ENCODE measurements at places on chromosomes 12 and 14.

- DNase-seq: no peak
Measured at GRCh38 chr12:71194657-71195056, 36.9 kb upstream of the TSPAN8 start.

DNA sequence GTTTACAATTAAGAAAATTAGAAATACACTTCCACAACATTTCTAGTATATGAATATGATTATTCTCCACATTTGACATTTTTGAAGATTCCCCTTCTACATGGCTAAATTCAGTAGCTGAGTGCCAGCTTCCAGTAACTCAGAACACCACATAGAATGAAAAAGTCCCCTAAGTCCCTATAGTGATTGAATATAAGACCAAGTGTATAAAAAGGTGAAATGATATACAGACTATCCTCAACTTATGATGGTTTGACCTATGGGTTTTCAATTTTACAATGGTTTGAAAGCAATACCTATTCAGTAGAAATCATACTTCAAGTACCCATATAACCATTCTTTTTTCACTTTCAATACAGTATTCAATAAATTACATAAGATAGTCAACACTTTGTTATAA lies 15.8 kb downstream of the ATL1 start:
- no peak for DNase-seq

- peak; percentile 63 for DNase-seq
Measured at GRCh38 chr12:112900298-112901145, 6.2 kb upstream of the OAS1 start.

GRCh38 chr12:106211973-106212372 lies 35.8 kb downstream of the CKAP4 start:
- DNase-seq: no peak

DNA sequence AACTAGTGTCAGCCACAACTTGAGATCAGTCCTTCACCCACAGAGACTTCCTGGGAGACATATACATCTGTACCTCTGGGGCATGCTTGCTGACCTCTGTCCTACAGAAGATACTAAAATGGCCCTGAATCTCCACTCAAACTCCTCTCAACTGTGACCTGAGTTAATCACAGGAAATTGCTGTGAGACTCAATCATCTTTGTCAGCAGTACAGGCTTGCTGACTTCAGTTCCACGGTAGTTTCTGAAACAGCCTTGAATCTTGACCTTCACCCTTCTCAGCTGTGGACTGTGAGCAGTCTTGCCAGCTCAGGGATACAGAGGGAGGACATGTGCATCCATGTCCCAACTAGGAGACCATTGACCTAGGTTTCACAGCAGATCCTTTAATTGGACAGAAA lies 1.4 kb upstream of the KLRC1 start:
- DNase-seq: no peak

DNA sequence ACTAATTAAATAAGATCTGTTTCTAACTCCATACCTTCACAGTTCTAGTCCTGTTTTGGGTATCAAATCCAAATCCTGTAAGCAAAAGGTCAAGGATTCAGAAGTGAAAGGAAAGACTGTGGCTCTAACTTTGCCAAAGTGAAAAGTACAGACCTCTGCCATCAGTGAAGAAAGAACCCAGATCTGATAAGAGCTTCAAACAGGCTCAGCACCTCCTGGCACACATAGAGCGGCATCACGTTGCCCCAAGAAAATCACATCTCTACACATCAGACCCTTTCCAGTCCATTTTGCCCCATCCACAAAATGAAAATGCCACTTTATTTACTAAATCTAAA lies 23.2 kb downstream of the CLIP1 start:
- no peak for DNase-seq

GRCh38 chr12:27142101-27142721 lies 59.8 kb upstream of the C12orf71 start:
- peak; percentile 67 for DNase-seq

DNA sequence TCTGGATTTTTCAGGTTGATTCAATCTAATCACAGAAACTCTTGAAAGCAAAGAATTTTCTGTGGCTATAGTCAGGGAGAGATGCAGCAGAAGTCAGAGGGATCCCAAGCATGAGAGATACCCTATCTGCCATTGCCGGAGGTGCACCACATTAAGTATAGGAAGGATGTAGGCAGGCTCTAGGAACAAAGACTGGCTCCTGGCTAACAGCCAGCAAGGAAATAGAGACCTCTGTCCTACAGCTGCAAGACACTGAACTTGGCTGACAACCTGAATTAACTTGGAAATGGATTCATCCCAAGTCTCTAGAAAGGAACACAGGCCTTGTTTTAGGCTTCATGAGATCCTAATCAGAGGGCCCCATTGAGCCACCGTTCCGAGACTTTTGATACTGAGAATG lies 364.9 kb upstream of the FLRT2 start:
- no peak for DNase-seq

DNA sequence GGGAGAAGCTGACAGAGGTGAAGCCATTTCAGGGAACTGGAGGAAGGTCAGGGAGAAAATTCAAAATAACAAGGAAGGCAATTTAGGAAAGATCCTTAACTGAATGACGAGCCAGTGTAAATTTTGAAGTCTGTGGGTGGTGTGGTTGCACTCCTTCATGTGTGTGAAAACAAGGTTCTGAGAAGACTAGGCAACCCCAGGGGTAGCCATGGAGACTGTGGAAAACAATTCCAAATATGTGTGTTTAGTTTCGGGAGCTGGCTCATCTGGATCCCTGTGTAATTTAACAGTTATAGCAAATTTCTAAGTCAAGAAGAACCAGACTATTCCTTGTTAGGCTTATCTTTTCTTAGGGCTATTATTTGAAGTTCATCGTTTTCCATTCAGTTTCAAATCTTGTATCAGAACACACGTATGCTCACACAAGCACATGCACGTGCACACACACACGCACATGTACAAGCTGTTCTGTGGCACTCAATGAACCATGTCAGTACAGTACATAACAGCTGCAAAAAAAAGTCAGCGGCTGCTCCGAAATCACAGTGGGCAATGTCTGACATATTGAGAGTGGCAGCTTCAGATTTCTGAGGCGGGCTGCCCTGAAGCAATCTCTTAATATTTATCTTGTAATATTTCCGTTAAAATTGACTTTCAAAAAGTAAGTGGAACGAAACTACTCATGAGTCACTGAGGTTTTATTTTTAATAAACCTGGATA lies 411.2 kb downstream of the AEBP2 start:
- DNase-seq: no peak

GRCh38 chr14:20934148-20934762 lies 21.0 kb upstream of the RNASE2 start:
- no peak for DNase-seq

DNA sequence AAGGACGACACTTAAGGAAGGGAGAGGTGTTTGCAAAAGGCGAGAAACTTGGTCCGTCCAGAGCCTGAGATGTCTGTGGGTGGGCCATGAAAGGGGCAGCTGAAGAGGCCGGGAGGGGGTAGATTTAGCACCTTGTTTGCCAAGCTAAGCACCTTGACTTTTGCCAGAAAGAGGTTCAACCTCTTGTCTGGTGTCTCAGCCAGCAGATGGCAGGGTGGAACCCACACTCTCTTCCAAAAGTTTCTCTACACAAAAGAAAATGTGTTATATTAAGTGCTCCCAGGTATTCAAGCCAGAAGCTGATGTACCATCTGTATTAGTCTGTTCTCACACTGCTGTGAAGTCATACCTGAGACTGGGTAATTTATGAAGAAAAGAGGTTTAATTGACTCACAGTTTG lies 69.9 kb downstream of the SUDS3 start:
- DNase-seq: no peak

DNA sequence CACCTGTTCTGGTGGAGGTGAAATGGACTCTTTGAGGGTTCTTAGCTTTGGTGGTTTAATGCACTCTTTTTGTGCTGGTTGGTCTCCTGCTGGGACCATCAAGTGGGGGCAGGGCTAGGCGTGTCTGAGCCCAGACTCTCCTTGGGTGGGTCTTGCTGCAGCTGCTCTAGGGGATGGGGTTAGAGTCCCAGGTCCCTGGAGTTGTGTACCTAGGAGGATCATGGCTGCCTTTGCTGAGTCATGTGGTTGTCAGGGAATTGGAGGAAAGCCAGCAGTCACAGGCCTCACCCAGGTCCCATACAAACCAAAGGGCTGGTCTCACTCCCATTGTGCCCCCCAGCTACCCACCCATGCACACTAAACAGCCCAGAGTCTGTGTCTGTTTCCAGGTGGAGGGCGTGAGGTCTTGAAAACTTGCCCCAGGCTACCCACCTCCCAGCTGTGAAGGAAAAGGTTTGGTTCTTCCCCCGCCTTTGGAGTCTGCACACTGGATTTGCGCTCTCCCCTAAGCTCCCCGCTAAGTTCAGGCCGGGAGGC lies 387.7 kb downstream of the TMTC2 start:
- no peak for DNase-seq

DNA sequence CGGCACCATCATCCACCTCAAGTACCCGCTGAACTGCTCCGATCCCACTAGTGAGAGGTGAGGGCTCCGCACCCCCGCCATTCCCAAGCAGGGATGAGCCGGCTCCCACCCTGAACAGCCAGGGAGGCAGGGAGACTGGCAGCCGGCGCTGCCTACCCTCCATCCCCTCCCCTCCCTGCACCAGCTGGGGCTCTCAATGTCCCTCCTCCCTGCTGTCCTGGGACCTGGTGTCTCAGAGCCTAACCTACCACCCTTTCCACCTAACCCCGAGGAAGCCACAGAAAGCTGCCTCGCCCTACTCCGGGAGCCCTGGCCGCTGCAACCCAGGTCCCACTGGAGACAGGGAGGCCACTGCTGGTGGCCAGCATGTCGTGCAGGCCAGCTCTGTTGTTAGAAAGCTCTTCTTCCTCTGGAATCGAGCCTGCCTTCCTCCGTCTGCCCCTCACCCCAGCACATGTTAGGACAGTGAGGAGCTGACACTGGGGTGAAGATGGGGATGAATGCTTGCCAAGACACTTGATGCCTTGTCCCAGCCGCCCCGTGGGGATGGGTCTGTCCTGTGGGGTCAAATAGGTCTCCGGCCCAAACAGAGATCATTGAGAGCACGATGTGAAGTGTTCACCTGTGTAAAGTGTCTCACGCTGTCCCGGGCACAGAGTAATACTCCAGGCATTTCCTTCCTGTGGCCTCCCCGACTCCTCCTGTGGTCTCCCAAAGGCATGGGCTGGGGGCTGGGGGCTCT lies 1.1 kb downstream of the PTPN6 start:
- DNase-seq: no peak

DNA sequence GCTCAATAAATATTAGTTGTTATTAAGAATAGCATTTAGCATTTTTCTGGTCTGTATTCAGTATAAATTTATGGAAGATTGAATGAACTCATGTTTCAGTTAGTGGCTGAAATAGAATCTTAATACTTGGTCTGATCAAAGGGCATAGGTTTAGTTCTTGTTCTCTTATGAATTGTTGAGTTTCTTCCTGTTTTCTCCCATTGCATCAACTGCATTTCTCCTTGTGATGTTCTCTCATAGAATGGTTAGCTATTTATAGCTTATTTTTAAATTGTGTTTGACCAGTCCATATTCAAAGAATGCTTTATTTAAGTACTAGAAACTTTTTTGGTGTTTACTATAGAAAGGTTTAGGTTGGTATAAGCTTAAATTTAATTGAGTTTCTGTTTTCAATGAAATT lies 29.8 kb downstream of the APAF1 start:
- DNase-seq: no peak

DNA sequence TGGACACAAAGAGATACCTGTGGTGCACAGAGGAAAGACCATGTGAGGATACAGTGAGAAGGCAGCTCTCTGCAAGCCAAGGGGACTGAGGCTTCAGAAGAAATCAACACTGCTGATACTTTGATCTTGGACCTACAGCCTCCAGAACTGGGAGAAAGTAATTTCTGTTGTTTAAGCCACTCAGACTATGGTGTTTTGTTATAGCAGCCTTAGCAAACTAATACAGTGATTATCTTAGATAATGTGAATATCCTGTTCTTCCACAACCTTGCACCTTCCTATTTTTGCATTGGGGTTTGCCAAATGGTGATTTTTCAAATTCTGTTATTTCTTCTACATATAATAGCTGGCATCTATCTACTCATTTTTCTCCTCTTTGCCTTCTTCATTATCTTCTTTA lies 8.2 kb upstream of the C14orf93 start:
- no peak for DNase-seq

- DNase-seq: no peak
Measured at GRCh38 chr14:32012062-32012461, 65.0 kb upstream of the ARHGAP5 start.

DNA sequence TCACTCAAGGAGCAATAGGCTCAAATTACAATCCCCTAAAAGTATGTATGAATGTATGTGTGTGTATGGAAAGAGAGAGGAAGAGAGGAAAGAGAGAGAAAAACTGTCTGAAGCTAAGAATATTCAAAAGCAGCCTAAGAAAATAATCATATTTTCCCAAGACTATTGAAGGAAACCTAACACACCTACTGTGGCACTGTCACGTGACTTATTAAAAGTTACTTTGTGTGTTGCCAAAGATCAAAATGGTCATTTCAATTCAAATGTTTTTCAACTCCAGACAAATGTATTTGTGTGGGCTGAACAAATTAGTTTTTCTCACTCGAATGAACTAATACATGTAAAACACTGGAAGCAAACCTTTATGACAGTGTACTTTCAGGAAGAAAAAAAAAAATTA lies 368.9 kb upstream of the RPL10L start:
- DNase-seq: no peak

DNA sequence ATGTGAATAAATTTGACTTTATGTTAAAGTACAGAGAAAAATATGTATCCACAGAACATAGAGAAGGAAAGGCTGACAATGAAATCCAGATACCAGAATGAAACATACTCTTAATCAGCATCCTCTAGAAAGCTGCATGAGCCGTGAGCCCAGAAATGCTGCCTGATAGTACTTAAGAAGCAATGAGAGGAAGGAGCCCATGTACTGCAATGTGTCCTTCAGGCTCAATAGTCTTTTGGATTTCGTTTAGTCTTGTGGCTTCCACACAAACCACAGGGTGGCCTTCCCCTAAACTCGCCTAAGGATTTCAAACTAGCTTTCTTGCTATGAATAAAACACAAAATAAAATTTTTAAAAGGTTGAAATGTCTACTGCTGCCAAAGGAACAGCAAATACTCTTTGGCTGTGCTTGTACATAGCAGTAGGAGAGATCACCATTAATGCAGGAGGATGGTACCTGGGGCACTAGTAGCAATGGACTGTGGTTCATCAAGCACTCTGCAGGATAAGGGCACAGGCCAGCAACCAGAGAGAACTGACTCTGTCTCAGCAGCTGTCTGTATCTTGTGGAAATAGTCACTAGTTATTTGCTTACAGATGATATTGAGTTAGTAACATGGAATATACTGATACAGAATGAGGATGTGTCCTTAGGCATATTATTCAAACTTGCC lies 988.3 kb upstream of the LRFN5 start:
- DNase-seq: no peak

DNA sequence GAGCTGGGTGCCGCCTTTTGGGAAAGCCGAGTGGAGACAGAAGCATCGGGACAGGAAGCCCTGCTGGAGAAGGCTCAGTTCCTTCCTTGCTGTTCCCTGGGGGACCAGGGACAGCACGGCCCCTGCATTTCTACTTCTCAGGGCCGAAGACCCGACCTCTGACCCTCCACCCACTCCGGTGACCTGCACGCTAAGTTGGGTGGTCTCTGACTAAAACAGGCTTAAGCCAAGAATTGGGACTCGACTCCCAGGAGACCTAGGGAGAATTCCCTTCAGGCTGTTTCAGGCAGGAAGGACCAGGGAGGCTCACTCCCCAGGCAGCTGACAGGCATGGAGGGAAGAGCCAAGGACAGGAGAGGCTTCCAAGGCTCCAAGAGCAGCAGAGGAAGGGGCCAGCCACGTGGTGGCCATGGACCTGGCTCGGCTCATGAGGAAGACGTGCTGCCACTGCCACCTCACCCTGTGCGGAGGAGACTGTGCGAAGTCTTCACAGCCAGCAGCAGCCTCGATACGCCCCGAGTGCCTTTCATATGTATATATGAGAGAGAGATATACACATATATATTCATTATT lies 43.9 kb downstream of the DCAF4 start:
- no peak for DNase-seq

Data from common myeloid progenitor, CD34-positive (primary cell).